ENCODE measurements at places on chromosomes 6 and 20. TPM values are rescaled to one million over a fixed set of nuclear protein-coding genes. Genes with fewer than 3 reads are reported as not detected.

The CLPSL1 gene
- polyA plus RNA-seq, result not detected

DNA sequence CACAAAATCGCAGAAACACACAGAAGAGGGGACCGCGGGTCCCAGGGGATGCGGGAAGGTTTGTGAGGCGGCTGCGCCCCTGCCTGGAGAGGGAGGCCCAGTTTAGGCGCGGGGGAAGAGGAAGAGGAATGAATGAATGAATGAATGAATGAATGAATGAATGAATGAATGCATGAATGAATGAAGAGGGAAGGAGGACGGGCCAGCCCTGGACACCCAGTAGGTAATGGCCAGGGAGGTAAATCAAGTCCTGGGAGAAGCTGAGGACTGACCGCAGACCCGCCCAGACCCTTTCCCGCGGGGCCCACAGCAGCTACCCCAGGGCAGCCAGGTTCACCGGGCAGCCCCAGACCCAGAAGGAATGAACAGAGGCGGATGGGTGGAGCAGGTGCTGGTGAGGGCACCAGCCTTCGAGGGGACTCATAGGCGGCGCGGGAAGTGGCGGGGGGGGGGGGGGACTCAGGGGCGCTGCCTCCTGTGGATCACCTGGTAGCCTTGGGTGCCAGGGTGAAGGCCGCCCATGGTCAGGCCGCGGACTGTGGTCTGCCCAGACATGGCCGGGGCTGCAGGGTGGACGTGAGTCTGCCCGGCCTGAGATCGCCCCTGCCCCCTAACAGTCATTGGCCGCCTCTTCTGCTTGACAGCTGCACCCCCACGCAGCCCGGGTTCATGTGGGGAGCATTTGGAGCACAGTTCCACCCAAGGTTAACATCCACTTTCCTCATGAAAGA, 192.0 kb upstream of the PDE10A start:
- DNase-seq, result no peak

DNA sequence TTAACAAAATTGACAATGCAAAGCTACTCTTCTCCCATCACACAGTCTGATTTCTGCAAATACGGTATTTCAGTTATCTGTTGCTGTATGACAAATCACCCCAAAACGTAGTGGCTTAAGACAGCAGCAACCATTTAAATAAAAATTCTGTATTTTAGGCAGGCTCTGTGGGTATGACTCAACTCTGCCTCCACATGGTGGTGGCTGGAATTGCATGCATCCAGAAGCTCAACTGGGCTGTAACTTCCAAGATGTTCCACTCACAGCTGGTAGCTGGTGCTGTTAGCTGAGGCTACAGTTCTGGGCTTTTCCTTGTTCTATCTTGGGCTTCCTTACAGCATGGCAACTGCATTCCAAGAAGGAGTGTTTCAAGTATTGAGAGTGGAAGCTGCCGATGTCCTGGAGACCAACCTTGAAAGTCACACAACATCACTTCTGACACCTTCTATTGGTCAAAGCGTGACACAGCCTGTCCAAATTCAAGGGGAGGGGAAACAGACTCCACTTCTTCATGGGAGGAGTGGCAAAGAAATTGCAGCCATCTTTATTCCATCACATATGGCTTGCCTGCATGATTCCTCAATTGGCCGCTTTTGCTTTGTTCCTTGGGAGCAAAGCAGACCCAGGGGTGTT, 39.7 kb upstream of the TULP1 start:
- no peak for DNase-seq

GRCh38 chr6:38034274-38034914, 214.9 kb downstream of the ZFAND3 start:
- no peak for DNase-seq

DNA sequence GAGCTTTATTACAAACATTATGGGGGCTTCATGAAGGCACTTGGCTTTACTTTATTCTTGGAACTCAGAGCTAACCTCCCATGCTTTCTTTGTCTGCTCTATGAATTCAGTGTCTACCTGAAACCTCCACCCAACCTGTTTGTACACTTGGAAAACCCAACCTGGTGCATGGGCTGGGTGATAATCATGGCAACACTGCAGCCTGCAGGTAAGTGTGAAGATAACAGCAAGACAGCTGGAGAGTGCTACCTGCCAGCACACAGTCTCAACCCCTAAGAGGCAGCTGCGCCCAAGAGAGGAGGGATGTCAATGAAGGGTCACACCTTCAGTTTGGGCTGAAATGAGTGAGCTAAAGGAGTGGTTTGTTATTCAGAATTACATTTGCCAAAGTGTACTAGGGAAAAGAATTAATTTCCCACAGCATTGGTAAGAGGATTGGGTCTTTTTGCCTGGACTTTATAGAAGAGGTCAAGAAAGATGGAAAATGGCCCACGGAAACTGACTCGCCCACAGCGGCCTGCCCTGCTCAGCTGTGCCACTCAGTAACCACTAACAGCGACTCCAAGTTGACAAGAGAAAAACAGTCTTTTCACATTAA, 24.4 kb downstream of the FOXQ1 start:
- DNase-seq, result no peak

- DNase-seq, result no peak
Observed at GRCh38 chr6:5401845-5402738, 140.8 kb downstream of the FARS2 start.

The PROKR2 gene
- polyA plus RNA-seq, result not detected

The PAQR8 gene
- 17.6 TPM for polyA plus RNA-seq

DNA sequence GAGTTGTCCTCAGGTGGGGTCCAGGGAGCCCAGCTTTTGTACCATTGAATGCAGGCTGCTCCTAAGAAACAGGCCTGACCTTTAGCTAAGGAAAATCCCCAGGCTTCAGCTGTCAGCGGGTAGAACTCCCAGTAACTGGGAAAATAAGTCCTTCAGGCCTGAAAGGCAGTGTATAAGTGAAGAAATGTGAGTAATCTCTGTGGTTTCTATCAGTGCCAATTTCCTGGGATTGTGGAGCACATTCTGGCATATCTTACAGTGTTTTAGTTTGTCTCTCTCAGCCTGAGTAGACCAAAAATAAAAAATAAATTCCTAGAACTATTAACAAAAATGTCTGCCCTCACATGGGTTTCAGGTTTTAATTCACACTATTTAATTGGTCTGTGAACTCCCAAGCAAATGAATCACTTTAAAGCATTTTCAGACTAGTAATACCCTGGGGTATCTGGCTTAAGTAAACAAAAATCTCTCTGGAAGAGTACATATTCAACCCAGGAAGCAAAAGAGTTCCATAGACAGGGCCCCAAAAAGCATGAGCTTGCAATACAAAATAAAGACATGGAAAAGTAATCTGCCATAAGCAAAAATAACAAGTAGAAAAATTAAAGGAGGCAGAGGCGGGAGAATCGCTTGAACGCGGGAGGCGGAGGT, 566.2 kb upstream of the NOX3 start:
- no peak for DNase-seq

DNA sequence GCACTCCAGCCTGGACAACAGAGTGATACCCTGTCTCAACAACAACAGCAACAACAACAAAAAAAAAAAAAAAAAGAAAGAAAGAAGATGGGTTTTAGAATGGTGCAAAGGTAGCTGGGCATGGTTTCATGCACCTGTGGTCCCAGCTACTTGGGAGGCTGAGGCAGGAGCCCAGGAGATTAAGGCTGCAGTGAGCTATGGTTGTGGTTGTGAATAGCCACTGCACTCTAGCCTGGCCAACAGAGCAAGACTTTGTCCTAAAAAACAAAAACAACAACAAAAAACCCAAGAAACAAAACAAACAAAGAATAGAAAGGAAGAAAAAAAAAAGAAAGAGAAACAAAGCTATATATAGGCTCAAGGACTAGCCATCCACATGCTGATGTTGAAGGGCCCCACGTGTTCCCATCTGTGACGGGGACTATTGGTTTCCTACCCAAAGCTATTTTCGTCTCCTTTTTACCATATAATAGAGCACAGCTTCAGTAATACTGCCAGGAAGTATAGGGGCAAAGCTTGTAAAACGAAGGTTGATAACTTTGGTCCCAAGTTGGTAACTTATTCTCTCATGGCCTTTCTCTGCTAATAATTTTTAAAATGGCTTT, 7.9 kb upstream of the EEF1E1 start:
- DNase-seq, result no peak

The PRL gene
- polyA plus RNA-seq, result not detected

- DNase-seq, result no peak
Observed at GRCh38 chr6:130372786-130373185, 7.0 kb downstream of the TMEM200A start.

The ULBP2 gene
- polyA plus RNA-seq, result 2.8 TPM

The SNAP91 gene
- polyA plus RNA-seq, result 0.72 TPM

DNA sequence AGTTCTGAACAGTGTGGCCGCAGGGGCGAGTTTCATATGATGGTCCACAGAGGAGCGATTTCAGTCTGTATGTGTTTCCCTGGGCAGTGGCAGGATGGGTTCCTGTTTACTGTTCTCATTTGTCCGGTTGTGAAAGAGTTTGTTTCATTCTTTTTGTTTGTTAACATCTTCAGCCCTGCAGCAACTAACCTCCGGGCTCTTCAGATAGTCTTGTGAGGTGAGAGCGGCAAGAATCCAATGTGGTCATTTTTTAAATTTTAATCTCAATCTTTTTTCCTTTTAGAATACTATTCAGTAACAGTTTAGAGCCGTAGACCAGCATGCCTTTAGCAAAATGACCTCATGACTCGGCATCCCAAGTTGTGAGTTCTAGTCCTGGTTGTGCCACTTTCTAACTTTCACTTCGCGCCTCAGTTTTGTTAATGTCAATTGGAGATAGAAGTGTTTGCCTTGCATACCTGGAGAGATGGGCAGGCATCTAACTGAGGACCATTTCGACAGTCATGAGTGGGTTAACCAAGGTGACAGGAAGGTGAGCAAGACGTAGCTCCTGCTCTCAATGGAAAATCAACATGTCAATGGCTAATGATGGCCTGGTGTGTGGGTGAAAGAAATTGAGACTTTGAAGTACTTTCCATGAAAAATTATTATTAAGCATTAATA, 38.5 kb upstream of the PXDC1 start:
- DNase-seq, result no peak

The FILIP1 gene
- 32.3 TPM for polyA plus RNA-seq

GRCh38 chr20:32319100-32319499, 39.0 kb upstream of the ASXL1 start:
- no peak for DNase-seq

DNA sequence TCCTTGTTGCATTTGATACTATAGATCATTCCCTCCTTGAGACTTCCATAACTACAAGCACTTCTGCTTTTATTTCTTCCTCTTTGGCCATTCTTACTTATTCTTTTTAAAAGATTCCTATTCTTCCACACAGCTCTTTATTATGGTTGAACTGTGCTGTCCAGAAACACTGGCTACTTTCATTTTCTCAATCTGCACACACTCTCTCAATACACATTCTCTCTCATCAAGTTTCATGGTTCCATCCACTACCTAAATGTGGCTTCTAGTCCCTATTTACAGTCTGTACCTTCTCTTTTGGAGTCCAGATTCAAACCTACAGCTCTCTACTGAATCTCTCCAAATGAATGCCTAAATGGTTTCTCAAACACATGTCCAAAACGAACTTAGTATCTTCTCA, 214.3 kb upstream of the RSPO3 start:
- no peak for DNase-seq

- DNase-seq, result no peak
Observed at GRCh38 chr6:139943391-139943790, 568.9 kb upstream of the CITED2 start.

The PRSS35 gene
- polyA plus RNA-seq, result 89.4 TPM

- no peak for DNase-seq
Observed at GRCh38 chr20:2756056-2756611, 44.3 kb downstream of the CPXM1 start.

- no peak for DNase-seq
Observed at GRCh38 chr6:156886409-156886808, 109.2 kb downstream of the ARID1B start.

DNA sequence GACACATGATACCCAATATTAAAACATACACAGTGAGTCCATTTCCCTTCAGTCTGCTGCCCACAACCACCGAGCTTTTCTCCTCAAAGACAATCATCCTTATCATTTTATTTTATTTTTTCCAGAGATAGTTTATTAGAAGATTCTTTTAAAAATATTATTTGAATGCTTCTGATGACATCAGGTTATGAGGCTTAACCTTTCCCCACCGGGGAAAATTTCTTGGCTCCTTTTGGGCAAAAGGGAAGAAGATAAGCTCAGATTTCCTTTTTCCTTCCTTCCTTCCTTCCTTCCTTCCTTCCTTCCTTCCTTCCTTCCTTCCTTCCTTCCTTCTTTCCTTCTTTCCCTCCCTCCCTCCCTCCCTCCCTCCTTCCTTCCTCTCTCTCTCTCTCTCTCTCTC, 149.5 kb upstream of the CITED2 start:
- DNase-seq, result no peak

- DNase-seq, result no peak
Observed at GRCh38 chr6:167574431-167575151, 249.7 kb downstream of the TTLL2 start.

GRCh38 chr6:126905917-126906316, 212.6 kb upstream of the RSPO3 start:
- no peak for DNase-seq

DNA sequence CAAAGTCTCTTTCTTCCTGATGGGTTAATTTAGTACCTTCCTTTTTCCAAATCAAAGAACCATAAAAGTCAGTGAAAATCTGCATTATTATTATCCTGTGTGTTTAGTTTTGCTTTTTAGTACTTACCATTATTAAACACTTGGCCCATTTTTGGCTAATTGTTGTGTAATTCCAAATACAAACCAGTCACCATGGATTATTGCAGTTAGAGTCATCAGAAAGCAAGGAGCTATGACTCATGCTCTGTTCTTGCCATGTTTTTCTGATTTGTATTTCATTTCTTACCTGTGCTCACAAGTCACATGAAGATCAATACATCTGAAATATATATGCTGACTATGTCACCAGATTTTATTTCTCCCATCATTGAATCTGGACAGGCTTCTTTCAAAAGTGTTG, 31.3 kb downstream of the SLC22A3 start:
- DNase-seq, result no peak

The ULBP3 gene
- polyA plus RNA-seq, result 10.2 TPM

DNA sequence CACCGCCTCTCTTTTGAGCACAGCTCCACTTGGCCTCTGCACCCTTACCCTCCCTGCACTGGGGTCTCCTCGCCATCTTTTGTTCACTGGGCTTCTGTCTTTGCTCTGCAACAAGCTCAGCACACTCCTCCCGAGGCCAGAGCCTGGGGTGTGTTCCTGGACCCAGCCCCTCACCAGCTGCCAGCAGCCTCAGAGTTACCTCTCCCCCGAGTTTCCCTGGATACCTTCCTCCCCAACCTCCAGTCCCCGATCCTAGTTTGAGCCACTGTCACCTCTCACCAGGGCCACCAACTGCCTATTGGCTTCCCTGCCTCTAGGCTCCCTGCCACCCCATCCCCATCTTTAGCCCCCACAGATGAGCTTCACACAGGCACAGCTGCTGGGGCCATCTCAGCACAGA, 12.3 kb downstream of the CYP21A2 start:
- DNase-seq, result no peak

DNA sequence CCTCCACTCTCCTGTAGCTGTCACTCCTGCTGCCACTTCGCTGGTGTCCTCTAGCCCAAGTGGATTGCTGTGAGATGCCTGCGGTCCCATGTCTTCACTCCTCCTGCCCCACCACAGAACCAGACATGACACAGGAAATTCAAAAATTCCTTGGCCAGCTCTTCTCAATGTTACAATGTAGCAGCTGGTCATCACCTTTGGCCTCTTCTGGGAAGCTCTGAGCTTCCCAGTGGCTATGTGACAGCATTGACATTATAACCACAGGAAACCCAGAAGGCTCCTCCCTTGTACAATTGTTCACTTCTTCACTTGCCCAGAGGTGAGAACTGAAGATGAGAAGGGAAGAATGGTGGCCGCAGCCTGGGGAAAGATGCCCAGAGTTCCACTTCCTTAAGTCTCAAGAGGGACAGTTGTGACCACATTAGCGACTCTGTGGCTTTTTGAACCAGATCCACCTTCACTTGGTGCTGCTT, 76.1 kb upstream of the NAA20 start:
- no peak for DNase-seq

GRCh38 chr6:17390276-17390675, 3.1 kb upstream of the CAP2 start:
- DNase-seq, result no peak

Measured in right lung (tissue), 10 donors.